ENCODE measurements at places on chromosomes 5 and 9. TPM values are rescaled to one million over a fixed set of nuclear protein-coding genes. Genes with fewer than 3 reads are reported as not detected.

Gene FOXD4L3
- not detected for total RNA-seq

Gene MORN5
- not detected for total RNA-seq

Gene MARCOL
- total RNA-seq, result not detected

Gene BSPRY
- total RNA-seq, result 0.19 TPM

Gene SLC24A2
- not detected for total RNA-seq

Gene IL3
- not detected for total RNA-seq

Gene IRF1
- 61.1 TPM for total RNA-seq

Gene CCNJL
- 0.80 TPM for total RNA-seq

Gene RNF180
- total RNA-seq, result 13.0 TPM

Gene CTXN3
- total RNA-seq, result not detected

Gene PCDHA6
- total RNA-seq, result 0.32 TPM

Gene ADAMTS19
- total RNA-seq, result not detected

Gene GPR151
- total RNA-seq, result not detected

Gene PCDHGA4
- total RNA-seq, result 4.7 TPM

Gene TRIM14
- total RNA-seq, result 13.8 TPM

All from mesenteric fat pad (tissue), 1 donor.